Renal cortical epithelial cell (primary cell): ENCODE measurements at places on chromosomes 2 and 18.
A peak's percentile ranks its signal among the peaks of the same experiment; 100 is the strongest.

DNA sequence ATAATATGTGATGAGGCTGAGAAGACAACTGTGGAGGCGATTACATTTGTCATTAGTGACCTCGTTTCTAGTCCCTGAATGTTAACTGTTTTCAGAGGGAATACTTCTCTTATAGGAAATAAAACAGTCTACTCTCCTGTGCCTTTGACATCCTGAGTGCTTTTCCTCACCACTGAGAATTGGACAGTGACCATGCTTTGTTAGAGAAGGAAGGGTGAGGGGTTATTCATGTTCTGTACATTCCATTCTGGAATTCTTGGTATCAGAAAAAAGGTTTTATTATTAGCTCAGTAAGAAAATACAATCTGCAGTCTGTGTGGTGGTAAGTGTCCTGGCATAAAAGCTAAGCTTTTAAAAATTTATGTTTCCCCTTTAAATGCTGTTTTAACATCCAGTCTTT, 58.8 kb downstream of the PARD3B start:
- peak; percentile 27 for DNase-seq

DNA sequence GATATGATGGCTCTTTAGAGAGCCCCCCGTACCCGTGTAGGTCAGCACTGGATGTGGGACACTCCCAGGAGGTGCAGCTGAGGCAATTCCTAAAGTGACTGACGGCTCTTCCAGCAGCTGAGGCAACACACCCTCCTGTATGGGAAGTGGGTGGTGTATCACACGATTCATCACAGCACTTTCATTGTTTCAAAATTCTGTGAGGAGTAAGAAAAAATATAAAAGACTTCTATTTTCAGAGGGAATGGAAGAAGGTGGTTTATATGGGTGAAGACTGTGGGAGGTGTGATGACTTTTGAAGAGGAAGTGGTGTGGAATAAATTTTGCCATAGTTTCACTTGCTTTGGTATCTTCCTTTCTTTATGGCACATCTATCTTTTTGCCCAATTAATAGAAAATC, 22.3 kb downstream of the QPCT start:
- DNase-seq: no peak

DNA sequence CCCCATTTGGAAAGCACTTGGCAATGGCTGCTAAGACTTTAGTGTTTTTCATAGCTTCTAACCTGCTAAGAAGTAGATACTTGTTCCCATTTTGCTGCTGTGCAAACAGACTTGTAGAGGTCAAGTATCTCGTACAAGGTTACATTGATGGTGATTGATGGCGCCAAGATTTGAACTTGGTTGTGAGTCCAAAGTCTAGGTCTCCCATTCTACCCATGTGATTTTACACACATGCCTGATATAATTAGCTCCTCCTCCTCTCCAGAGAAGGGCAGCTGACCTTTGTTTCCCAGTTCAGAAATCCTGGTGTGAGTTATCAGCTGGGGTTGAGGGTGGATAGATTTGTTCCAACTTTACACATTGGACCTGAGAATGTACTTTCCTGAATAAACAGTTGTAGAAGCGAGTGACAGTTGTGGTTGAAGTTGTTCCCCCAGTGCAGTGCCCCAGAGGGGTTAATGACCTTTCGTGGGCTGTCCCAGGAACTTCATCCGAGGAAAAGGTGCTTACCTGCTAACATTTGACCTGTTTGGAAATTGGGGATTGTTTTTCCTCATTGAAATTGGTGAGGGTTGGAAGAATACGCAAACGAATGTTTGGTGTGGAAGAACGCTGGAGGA, 10.4 kb downstream of the TCF7L1 start:
- DNase-seq: no peak

DNA sequence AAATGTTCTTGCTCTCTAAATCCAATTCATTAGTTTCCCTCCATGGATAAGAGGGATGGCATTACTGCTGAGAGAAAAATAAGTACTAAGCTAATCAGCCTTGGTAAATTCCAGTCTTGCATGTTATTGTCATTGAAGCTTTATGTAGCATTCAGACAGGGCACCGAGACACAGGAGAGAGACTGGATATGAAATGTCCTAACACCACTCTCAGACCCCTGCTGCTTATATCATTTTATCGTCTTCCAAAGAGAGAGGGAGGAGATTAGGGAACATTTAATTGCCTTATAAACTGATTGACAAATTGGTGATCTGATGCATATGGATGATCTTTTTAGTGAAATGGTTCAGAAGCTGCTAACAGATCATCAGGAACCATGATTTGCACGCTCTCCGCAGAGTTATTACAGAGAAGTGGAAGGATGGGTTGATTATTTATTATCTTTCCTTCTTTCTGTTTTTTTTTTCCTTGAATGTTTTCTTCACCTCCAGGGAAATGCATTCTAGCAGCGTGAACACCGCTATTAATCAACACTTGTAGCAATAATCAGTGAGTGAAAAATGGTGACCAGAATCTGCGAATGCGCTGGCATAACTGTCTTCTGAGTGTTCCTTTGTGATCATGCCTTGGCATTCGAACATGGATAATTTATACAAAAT, 150.7 kb upstream of the NRP2 start:
- no peak for DNase-seq

DNA sequence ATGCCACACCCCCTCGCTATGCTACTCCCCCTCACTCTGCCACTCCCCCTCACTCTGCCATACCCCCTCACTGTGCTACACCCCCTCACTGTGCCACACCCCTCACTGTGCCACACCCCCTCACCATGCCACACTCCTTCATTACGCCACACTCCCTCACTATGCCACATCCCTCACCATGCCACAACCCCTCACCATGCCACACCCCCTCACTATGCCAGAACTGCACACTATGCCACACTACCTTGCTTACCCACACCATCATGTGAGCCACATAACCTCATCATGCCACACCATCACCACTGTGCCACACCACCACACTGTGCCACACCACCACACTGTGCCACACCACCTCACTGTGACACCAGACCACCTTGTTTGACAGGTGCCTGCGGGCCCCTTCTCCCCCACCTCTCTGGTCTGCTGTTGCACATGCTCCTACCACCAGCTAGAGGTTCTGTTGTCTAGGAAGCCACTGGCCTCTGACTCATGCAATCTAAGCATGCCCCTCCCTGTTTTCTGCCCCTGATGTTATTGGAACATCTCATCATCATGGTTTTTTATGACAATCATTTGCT, 22.0 kb downstream of the MARCHF4 start:
- peak; percentile 42 for DNase-seq

DNA sequence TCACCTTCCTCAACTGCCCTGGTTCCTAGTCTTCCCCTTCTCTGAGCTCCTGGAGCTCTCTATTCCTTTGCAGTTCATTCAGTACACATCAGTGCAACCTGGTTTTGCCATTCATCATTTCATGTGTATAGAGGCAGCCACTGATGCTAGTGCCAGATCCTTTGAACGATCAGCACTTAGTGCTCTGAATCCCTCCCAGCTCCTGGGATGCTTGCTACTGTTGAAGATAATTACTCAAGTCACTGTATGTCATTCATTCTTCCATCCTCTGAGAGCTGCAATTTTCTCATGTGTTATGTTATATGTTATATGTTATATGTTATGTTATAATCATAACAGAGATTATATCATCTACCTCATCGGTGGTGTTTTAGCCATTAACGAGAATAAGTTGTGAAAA, 98.5 kb upstream of the UXS1 start:
- DNase-seq: no peak

GRCh38 chr2:98806236-98806697, 75.3 kb upstream of the MGAT4A start:
- peak; percentile 86 for DNase-seq

DNA sequence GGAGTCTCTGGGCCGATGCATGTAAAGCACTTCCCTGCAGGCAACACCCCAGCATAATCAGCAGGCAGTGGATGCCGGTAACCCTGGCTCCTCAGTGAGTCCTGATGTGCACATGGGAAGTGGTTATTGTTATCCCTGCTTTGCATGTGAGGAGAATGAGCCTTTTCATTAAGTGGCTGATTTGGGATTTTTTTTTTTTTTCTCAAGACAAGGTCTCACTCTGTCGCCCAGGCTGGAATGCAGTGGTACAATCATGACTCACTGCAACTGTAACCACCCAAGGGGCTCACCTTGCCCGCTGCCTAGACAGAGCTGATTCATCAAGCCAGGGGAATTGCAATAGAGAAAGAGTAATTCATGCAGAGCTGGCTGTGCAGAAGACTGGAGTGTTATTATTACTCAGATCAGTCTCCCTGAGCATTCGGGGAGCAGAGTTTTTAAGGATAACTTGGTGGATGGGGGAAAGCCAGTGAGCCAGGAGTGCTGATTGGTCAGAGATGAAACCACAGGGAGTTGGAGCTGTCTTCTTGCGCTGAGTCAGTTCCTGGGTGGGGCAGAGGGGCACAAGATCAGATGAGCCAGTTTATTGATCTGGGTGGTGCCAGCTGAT, 95.4 kb downstream of the SOCS6 start:
- peak; percentile 98 for DNase-seq

- DNase-seq: no peak
Observed at GRCh38 chr2:6392966-6393365, 472.7 kb downstream of the CMPK2 start.

DNA sequence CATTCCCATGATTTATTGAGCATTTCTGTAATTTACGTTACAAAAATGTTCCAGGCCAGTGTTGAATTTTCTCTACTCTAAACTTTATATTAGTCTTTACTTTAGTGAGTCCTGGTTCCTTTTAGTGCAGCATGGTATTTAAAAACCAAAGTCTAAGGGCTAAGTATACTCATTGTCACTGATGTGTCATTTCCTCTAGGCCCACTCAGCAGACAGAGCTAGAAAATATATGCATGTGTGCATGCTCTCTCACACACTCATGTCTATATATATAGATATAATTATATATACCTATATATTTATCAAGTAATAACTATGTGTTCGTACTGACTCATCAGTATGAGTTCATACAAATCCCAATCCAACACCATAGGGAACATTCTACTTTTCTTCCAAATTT, 132.5 kb upstream of the SLC8A1 start:
- no peak for DNase-seq

DNA sequence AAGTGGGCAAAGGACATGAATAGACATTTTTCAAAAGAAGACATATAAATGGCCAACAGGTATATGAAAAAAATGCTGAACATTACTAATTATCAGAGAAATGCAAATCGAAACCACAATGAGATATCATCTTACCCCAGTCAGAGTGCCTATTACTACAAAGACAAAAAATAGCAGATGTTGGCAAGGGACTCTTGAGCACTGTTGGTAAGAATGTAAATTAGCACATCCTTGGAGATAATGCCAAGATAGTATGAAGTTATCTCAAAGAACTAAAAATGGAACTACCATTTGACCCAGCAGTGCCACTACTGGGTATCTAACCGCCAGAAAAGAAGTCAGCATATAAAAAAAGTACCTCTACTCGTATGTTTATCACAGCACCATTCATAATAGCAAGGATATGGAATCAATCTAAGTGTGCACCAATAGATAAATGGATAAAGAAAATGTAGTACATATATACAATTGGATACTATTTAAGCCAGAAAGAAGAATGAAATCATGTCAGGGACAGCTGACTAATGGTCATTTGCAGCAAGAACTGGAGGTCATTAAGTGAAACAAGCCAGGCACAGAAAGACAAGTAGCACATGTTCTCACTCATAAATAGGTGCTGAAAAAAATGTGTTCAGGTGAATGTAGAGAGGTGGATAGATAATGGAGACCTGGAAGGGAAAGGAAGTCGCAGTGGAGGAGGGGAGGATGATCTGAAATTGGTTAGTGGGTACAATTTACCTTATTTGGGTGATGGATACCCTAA, 141.7 kb upstream of the B3GNT2 start:
- no peak for DNase-seq

DNA sequence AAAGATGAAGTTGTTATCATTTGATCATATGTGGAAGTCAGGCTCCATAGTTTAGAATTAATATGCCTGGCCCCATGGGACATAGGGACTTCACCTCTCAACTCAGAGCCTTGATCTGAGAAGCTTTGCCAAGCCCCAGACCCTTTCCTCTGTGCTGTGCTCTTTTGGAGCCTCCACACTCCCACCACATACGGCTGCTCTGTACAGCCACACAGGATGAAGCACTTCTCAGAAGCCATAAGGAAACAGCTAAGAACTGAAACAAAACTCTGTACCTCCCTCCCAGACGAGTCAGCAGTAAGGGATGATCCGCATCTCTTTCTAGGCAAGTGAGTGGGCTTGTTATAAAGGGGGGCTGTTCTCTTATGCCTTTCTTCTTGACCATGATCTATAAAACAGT, 66.5 kb downstream of the CAB39 start:
- DNase-seq: no peak

DNA sequence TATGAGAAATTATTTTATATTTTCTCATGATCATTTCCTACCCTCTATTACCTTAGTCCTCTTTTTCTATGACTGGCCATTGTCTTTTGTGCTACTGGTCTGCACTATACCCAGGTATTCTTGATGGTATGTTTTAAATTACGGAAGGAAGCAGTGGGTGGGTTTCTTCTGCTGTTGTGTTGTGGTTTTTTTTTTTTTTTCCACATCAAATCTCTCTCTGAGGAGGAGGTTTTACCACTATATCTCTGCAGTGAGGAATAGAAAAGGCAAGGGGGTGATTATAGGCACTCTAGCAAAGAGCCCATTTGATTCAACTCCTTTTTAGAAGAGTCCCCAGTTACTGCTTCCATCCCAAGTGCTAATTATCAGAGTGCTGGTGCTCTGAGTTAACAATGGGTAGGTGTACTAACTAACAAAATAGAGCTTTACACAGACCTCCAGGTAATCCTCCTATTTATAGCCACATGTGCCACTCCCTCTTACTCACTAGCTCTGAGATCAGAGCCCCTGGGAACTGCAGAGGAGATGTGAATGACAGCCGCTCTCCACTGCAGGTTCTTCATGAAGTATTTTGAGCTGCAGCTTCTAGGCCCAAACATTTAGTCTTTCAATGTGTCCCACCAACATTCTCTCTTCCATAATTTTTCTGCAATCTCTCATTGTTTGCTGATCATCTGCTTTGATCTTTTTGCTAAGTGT, 301.6 kb upstream of the GULP1 start:
- no peak for DNase-seq

DNA sequence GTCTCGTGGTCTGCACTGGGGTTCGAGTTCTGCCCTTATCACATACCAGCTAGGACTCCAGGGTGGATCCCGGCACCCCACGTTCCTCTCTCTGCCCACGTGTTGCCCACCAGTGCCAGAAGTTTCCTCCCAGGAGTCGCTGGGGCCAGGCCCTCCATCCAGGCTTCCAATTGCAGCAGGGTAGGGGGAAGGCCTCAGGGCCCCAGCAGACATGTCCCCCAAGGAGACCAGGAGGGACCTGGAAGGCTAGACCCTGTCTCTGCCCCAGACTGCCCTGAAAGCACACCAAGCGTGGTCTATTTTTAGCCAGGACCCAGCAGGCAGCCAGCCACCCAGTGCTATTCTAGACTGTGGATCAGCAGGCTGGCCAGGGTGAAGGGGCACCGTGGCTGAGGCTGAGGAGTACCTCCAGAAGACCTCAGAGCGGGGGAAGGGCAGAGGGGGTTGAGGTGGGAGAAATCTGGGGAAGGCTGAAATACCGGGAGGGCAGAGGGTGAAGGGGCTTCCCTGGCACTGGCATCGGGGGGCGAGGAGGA, 18.8 kb upstream of the TNS1 start:
- DNase-seq: no peak

DNA sequence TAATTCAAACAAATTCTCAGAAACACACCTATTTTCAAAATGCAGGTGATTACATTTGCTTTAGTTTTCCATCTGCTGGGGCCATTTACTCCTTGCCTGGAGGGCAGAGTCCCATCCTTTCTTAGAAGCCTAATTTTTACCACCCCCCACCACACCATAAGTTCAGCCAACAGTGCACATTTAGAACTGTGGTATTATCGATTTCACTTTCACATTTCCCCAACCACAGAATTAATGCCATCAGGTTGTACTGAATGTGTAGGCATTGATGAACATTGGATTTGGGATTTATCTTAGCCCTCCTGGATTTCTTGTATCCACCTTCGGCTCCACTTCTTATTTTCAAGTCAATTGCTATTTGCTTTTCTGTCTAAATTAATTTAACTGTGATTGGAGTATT, 4.5 kb downstream of the SCYGR3 start:
- no peak for DNase-seq
